ENCODE measurements at places on chromosomes 2 and 18.

GRCh38 chr2:67670747-67671183 lies 273.6 kb downstream of the ETAA1 start:
- no peak for DNase-seq

- DNase-seq, result no peak
These were observed 131.5 kb upstream of the SNTG2 start for GRCh38 chr2:819121-819520.

DNA sequence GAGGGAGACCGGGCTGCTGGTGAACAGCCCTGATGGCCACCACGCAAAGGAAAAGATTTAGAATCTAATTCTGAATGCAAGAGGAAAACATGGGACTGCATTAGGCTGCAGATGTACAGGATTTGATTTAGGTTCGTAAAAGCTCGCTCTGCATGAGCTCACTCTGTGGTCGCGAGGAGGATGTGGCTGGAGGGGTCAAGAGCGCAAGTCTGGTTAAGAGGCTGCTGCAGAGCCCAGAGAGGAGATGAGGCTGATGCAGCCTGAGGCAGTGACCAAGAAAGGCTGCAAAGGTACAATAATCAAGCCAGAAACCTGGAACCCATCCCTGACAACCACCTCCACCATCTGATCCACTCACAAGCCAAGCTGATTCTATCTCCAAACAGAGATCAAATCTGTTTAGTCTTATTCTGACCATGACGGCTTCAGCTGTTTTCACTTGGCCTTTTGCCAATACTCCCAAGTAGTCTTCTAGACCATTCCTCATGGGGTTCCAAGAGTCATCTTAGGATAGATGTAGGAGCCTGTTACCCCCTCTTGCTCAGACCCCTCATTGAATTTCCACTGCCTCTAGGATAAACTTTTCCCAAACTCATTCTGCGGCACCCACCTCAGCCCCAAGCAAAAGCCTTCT lies 58.9 kb upstream of the ARL4C start:
- no peak for DNase-seq

DNA sequence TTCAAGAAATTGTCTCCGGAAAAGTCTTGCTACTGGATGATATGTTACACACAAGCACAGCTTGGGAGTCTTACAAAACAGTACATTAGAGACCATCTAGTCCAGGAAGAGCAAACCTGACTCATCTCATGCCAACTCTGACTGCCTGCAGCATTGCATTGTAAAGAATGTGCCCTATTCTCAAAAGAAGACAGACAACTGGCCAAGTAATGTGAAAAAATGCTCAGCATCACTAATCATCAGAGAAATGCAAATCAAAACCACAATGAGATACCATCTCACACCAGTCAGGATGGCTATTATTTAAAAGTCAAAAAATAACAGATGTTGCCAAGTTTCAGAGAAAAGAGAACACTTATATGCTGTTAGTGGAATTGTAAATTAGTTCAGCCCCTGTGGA lies 42.7 kb upstream of the GORASP2 start:
- no peak for DNase-seq

GRCh38 chr2:172102391-172103359 lies at the start of gene DLX2:
DLX2 (minus strand) TSS chr2:172102900; CDS start chr2:172102538, 362 bp downstream.
- peak; percentile 76 for DNase-seq

- no peak for DNase-seq
These were observed 23.3 kb upstream of the NFATC1 start for GRCh38 chr18:79372461-79372860.

GRCh38 chr2:241500431-241500975 lies 7.9 kb downstream of the STK25 start:
- no peak for DNase-seq

DNA sequence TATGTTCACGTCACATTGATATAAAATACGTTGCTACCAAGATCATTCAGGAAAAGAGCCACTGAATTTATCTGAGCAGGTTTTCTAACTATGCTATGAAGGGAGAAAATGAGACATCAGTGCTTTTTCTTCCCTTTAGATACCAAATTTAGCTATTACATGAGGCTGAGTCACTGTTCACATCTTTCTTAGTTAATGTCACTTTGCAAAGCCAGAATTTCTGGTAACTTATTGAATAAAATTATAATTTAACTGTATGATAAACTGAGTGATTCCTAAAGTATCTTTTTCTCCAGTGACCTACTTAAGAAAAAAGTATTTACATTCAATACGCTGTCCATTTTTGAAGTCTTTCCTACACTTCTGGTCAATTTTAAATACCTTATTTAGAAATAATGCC lies 22.7 kb downstream of the C1D start:
- DNase-seq, result no peak

- no peak for DNase-seq
These were observed 219.1 kb downstream of the CALCRL start for GRCh38 chr2:187228986-187229385.

- no peak for DNase-seq
These were observed 79.9 kb downstream of the EPAS1 start for GRCh38 chr2:46377101-46377581.

DNA sequence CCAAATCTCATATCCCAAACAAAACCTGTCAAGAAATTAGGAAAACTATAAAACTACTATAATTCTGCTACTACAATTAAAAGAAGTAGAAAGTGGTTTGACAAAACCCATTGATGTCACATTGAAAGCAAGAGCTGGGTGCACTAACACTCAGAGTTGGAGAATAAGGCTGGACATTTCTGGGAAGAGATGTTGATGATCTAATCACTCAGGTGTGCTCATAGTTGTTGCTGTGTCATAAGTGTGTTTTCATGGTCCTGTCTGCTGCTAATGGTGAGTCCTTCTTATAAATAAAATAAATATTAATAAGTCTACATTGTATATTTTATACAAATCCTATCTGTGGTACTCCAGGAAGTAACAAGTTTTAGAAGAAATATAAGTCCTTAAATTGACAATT lies 168.2 kb upstream of the LRP1B start:
- DNase-seq, result no peak

GRCh38 chr2:105129722-105130232 lies 91.9 kb downstream of the MRPS9 start:
- DNase-seq, result no peak

DNA sequence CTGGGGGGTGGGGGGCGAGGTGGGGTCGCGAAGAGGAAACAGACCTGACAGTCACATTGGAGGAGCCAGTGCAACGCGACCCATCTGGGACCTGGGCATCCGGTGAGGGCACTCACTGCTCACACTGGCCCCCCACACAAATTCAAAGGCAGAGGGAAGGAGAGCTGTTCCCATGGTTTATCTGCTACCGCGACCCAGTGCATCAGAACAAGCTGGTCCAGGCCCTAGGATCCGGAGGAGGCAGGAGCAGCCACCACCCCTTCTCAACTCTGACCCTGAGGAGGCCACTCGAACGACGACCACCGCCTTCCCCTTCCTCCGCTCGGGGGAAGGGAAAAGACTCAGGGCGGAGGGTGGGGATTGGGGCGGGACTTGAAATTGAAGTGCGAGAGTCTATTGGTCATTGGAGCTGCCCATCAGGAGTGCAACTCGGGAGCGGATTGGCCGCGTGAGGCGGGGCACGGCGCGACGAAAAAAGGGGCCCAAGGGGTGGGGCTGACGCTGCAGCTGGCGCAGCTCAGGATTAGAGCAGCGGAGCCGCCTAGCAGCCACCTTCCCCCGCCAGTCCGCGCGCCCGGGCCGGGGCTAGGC lies at the start of gene CDK5R2:
Gene CDK5R2, plus strand, starts transcription at position 526 of the 591 bp plus-strand sequence. CDS start 155 bp downstream, outside the sequence.
- peak; percentile 83 for DNase-seq

DNA sequence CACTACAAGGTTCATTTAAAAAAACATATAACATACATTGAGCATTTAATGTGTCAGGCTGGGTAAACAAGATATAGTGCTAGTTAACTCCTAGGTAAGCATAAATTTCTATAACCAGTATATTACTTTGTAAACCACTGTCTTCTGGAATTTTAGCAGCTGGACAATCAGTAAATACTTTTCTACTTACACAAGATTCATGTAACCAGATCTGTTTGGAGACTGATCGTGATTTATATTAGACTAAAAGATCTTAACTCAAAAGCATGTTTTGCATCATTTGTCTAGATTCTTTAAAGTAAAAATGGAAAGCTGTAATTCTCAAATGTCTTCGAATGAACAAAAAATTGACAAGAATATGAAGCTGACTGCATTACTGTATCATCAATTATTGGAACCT lies 941 bp upstream of the SGO2 start:
- DNase-seq, result no peak

- DNase-seq, result no peak
These were observed 308.3 kb downstream of the TSN start for GRCh38 chr2:122063716-122064115.

DNA sequence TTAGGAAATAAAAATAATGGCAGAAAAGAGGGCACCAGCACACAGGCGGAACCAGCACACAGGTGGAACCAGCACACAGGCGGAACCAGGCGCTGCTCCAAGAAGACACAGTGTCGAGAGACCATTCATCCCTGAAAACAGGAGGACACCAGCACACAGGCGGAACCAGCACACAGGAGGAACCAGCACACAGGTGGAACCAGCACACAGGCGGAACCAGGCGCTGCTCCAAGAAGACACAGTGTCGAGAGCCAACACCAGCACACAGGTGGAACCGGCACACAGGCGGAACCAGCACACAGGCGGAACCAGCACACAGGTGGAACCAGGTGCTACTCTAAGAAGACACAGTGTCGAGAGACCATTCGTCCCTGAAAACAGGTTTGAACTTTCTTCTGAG lies 115.5 kb upstream of the TMEM18 start:
- DNase-seq, result no peak

DNA sequence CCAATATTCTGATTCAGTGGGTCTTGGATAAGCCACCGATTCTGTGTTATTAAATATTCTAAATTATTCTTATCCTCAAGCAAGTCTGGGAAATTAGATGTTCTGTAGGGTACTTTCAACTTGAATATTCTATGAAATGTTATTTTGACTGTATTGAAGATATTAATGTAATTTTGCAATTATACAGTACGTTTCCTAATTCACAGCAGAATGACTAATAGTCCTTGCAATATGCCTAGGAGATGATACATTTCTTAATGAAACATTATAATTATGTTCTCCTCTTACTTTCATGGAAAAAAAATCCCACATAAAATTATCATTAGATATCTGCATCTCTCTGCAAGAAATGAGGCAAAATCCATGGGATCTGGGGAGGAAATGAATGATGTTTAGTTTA lies 46.2 kb upstream of the PLA2R1 start:
- DNase-seq, result no peak

DNA sequence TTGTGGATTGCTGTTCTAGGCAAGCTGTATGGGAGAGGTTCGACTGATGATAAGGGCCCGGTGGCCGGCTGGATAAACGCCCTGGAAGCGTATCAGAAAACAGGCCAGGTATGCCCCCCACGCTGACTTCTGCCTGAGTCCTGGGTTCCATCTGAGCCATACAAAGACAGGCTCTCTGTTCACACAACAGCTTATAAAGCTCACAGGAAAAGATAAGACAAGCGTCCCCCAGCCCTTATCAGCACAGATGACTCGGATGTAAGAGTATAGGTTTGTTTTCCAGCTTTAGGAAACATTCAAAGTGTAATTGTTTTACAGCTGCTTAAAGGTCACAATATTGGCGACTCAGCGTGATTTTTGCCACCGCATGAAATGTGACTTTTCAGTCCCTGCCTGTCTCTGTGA lies 12.7 kb downstream of the CNDP2 start:
- no peak for DNase-seq

GRCh38 chr2:236973343-236973980 lies 112.2 kb upstream of the COPS8 start:
- DNase-seq, result no peak

DNA sequence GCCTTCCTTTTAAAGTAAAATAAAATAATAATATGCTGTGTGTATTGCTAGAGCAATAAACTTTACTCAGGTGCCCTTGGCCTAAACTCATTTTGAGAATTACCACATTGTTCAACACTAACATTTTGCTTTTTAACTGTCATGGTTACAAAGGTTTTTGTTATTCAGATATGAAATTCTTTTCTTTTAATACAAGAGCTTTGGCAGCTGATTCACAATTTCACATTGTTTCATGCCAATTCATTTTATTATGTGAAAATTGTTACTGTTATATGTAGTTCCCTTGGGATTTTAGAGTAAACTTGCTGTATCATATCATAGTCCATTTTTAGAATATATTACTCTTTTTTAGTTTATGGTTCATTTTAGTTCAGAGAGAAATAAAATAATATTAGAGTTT lies 65.8 kb upstream of the ZNF804A start:
- DNase-seq, result no peak

- no peak for DNase-seq
These were observed 48.7 kb downstream of the IL1RL2 start for GRCh38 chr2:102235491-102235890.

- peak; percentile 89 for DNase-seq
These were observed 2.1 kb downstream of the ARID5A start for GRCh38 chr2:96538487-96539214.

DNA sequence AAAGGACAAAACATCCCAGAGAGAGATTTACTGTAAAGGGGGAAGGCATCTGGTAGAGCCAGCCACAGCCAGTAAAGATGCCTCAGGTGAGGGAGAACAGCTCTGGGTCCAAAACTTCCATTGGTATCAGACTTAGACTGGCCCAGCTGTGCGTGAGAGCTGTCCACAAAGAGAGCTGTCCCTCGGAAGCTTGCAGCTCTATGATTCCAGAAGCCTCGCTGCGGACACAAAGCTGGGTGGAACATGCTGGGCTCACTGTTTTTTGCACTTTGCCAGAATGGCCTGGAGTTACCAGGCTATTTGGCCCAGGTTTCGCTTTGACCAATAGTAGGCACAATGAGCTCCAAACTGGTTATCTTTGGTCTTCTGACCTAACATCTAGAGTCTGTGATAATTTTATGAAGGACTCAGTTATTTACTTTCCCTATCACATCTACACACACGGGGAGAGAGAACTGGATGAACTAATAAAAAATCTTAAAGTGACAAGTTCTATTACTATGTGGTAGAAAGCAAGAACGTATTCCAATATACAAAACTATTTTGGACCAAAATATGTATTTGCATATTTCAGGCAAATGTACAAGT lies 101.9 kb downstream of the DNER start:
- DNase-seq, result no peak

- no peak for DNase-seq
These were observed 142.6 kb upstream of the ALKAL2 start for GRCh38 chr2:430291-431040.

- no peak for DNase-seq
These were observed 72.3 kb downstream of the FMNL2 start for GRCh38 chr2:152407204-152407721.

DNA sequence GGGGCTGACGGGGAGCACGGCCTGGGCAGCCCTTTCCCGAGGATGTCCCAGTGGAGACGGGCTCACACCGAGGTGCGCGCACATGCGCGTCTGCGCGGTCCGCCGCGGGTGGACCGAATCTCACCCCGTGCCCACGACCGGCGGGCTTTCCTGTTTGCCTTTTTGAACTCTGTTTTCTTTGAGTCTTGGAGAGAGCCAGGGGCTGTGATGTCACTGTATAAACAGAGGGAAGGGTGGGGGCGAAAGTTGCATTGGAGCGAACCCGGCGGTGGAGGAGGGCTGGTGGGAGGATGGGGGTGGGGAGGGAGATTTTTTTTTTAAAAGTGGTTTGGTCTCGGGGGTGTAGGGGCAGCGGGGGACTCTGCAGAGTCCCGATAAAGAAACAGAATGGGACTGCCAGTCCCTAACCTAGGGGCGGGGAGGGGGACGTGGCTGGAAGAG lies 141.2 kb upstream of the CTAGE1 start:
- no peak for DNase-seq

- no peak for DNase-seq
These were observed 454.1 kb downstream of the MEIS1 start for GRCh38 chr2:66888791-66889631.

GRCh38 chr2:158618891-158619490 lies 162.2 kb downstream of the PKP4 start:
- DNase-seq, result no peak

GRCh38 chr18:57705011-57705410 lies 83.4 kb upstream of the NARS1 start:
- DNase-seq, result no peak

GRCh38 chr18:34494359-34494696 lies 215.8 kb upstream of the DTNA start:
- no peak for DNase-seq
